ENCODE measurements at places on chromosomes 2 and 18.

DNA sequence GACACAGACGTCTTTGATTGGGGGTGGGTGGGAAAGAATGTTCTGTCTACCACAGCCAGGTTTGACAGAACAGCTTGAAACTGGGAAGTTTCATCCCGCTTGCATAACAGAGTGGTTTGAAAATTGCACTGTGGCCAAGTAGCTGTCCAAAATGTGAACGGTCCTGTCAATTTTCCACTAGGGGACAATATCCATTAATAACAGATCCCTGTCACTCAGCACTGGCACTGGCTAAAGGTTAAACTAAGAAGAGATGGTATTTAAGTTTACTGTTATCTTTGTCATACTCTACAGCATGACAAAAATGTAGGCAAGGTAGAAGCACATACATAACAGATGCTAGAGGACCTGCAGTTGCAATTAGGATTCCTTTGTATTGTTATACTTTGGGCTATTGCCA lies 55.6 kb upstream of the ACMSD start:
- DNase-seq, result no peak

DNA sequence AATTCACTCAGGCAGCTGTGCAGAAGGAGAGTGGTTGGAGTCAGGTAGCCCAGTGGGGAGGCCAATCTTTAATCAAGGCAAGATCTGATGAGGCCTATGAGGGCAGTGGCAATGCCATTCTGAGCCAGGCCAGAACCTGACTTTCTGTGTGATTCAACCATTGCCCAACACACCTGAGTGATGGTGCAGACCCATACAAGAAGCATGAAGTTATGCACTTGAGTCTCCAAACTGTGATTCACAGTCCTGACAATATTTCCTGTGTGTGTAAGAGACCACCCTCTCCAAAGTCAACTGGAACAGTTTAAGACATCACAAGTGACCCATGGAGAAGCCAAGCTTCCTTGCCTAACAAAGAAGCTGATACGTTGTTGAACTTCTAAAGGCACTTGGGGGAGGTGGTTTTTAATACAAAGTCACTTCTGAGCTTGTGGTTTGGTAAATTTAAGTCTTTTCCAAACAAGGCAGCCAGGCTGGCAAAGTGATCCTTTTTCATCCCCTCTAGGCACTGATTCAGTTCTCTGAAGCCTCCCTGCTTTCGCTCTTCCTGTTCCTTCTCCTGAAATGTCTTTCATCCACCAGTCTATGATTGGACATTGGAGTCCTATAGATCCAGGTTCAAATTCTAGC lies 49.0 kb downstream of the VSNL1 start:
- no peak for DNase-seq

DNA sequence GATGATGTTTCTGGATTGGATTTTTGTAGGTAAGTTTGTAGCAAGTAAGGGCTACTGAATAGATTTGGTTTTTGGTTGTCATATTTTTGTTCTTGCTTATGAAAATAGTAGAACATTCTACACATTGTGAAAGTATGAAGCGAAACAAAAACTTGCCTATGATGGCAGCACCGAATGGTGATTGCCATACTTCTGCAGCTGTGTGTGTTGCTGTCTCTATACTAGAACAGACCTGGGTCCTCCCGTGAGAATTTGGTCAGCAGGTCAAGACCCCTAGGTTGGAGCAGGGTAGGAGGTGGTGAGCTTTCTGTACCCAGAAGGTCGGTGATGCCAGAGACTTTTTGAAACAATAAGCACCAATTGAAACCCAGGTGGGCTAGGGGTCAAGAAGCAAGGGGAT lies 322.6 kb downstream of the PRKCE start:
- DNase-seq, result no peak

DNA sequence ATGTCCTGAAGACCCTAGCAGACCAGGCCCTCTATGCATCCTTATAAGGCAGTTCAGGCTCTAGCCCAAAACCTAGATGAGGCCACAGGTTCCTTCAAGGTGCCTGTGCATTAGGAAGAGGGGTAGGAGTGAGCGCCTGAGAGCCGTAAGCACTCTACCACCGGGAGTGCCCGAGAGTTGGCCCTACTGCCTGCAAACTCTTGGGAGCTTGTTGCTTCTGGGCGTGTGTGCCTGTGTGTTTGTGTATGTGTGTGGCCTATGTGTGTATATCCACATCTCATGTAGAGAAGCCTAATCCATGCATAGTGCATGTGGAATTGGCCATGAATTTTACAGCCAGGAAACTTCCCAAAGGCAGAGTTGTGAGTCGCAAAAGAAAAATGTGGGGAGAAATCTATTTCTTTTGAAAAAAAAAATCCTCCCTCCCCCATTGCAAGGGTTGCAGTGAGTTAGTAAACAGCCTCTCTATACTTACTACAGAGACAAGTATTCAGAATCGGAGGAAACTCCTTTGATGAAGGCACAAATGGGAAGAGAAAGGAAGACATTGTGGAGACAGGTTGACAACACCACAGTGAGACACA lies 96.8 kb downstream of the ADD2 start:
- DNase-seq, result no peak

DNA sequence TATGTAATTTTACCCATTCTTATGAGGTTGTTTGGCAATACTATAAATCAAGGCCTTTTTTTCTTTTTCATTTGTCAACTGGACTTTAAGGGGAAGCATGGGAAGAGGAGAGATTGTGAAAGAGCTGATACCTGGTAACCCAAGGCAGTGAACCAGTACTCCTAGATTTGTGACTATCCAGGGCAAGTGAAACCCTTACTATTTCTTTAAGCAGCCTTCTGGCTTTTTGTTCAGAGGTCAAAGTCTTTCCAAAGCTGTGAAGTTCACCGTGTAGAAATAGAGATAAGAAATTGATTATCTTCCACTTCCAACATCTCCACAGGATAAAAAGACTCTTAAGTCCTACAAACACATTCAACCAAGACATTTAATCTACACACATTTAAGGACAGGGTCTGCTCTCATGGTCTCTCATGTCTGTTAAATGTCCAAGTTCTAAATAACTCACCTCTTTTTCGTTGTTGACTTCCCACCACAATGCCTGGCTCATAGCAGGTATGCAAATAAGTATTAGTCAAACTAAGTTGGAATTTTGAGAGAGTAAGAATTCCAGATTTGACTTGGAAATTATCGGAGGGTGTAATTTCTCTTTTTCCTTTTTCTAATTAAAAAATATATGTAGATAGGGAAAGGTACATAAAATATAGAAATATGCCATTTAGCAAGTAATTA lies 485.8 kb downstream of the STK39 start:
- DNase-seq, result no peak

DNA sequence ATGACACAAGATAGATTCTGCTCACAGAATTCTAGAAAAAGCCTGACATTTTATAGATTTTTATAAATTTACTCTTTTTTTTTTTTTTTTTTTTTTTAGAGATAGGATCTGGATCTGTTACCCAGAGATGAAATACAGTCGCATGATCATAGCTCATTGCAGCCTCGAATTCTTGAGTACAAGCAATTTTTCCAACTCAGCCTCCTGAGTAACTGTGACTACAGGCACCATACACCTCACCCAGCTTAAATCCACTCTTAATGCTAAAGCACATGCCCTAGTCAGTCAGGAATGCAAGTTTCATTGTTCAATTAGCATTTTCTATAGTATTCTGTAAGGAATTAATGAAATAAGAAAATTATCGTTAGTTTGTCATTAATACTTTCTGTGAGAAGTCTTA lies 32.1 kb upstream of the WDR75 start:
- DNase-seq, result no peak

- DNase-seq, result no peak
Observed at GRCh38 chr2:24452502-24452885, 38.6 kb upstream of the NCOA1 start.

DNA sequence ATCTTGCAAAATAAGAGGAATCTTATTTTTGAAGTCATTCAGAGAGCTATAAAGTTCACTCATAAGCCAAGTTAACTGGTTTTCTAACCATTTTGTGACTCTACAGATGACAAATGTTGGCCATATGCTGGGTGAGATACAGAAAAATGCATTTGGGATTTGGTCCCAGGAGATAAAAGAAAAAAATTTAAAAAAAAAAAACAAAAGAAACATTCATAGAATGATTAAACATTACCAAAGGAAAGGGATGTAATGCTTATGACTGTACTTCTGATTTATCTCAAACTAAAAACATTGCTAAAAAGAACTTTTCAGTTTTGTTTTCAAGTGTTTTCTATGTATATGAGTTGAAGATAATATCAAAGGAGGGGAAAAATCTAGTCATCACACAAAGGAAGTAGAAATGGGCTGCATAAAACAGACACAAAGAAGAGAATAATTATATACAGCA lies 43.1 kb downstream of the PELI1 start:
- no peak for DNase-seq

GRCh38 chr2:38533757-38534545 lies 68.8 kb downstream of the HNRNPLL start:
- no peak for DNase-seq

GRCh38 chr2:29444150-29444549 lies 328.9 kb downstream of the CLIP4 start:
- DNase-seq, result no peak

- DNase-seq, result no peak
Observed at GRCh38 chr2:150729495-150729955, 242.1 kb upstream of the RND3 start.

GRCh38 chr2:172339371-172340010 lies 87.9 kb upstream of the ITGA6 start:
- DNase-seq, result no peak

- DNase-seq, result no peak
Observed at GRCh38 chr2:229974266-229974665, 52.0 kb downstream of the FBXO36 start.

DNA sequence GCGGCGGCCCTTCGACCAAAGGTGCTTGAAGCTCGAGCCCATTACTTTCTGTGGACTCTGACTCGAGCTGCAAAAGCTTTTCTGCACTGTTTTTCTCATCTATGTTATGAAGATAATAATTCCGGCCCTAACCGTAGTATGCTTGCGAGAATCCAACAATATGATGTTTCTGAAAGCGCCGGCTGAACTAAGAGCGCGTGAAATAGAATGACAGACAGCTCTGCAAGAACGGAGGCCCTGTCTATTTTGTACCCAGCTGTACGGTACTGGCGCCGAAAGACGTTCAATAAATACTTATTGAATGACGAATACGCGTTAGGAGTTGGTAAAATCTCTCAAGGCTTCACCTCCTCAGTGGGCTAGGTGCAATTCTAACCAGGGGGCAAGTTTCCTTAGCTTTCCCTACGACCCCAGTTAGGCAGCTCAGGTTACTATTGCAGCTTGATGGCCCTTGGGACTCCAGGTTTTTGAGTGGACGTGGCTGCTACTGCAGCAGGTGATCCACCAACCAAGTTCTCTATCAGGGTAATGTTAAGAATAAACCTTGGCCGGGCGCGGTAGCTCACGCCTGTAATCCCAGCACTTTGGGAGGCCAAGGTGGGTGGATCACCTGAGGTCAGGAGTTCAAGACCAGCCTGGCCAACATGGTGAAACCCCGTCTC lies 570 bp downstream of the SCRN3 start:
- DNase-seq, result no peak

All from cerebellar nuclear complex (tissue), 1 donor.